ENCODE measurements at places on chromosomes 3 and 15.

DNA sequence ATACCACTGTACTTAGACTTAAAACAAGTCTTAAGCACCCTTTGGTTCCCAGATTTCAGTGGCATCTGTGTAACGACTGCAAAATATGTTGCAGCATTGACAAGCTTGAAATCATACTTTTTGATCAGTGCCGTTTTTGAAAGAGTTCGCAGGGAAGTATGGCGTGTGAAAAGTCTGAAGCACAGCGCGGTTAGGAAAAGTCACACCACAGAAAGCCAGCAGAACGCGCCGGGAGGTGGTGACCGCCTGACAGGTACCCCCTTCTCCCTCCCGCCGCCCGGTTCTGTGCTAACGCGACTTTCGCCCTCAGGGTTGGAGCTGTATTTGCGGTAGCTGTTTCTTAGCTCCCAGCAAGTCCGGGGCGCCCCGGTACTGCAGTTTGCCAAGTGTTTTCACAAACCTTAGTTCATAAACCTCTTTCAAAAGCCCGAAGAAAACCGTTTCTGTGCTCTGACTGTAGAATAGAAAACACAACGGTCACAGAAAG is 481 bp upstream of the CRYBG3 start:
- peak; percentile 58 for DNase-seq

GRCh38 chr3:32621466-32621865 is 50.8 kb upstream of the DYNC1LI1 start:
- DNase-seq = no peak

DNA sequence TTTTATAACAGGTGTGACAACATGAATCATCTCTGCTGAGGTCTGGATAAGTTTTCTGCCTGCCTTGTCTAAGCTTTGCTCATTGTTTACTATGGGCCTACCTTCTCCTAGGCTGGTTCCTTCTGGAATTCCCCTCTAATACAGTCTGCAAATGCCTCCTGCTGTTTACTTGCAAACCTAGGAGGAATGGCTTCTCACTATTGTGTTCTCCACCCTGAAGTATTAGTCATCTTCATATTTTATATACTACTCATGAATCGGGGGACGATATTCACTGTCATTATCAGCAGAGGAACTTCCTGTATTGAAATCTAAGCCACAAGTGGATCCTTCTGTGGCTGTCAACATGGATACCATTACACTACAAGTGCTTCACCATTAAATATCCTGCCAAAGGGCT is 154.8 kb downstream of the PLCL2 start:
- no peak for DNase-seq

DNA sequence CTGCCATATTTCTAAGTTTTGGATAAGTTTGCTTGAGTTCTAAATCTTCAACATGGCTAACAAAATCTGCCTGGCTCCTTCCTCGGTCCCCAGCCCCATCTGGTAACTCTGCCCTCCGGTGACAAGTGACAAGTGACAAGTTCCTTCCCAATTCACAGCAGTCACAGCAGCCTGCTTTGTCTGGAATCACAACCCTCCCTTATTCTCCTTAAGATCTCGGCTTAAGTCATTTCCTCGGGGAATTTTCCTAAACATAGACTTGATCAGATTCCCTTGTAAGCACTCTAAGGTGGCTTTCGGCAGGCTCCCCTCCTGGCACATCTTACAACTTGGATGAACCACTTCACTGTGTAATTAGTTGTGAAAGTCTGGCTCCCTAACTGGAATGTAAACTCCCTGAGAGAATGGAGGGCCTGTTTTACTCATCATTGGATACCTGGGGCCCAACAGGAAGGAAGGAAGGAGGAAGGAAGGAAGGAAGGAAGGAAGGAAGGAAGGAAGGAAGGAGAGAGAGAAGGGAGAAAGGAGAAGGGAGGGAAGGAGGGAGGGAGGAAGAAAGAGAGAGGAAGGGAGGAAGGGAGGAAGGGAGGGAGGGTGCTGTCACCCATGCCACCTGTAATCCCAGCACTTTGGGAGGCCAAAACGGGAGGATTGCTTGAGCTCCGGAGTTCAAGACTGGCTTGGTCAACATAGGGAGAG is 126.4 kb downstream of the SHQ1 start:
- no peak for DNase-seq

DNA sequence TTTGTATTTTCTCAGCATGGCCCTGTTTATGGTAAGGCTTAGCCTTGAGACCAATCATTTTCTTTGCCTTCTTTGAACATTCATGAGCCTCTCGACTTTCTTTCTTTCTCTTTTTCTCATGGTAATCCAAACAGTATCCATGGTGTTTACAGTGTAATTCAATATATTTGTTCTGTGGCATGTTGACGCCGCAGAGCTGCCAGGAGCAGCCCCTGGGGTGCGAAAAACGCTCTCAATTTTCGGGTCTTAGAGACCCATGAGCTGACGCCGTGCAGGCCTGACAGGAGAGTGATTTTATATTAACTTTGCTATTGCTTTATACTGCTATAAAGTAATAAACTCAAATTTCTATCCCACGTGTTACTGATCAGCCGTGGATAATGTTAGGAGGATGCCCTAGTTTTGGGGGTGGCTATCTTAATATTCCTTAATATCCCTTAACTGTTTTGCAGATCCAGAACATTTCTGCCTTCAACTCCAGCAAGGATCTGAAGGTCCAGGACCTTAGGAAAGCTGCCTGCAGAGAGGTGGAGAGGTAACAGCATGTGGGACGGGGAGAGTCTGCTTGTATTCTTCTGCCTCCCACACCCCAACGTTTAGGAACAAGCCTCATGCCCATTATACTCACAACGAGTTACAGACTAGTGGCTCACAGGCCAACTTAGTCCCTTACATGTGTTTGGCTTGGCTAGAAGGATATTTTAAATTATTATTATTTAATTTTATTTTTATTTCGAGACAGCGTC is 29.3 kb upstream of the MYO1E start:
- DNase-seq = no peak

DNA sequence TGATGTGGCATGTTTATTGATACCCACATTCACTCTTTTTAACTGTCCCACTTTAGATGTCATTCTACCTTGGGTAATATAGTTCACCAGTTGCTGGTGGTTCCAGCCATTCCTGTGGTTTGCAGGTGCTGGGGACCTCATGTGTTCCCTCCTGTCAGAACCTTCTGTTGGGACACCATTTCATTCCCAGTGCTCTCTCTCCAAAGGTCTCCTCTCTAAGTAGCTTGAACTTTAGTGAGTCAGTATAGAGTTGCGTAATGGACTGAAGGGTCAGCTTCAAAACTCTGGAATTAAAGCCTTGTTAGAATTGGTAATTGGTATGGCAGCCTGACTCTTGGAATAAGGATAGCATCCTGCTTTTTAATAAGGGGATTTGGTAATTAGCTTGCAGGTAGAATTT is 108.5 kb downstream of the PLCL2 start:
- DNase-seq = no peak

Measured in NCI-H524 treated with DMSO at 0.1 percent for 48 hours (cell line).